ENCODE measurements at places on chromosomes 1 and 21.

DNA sequence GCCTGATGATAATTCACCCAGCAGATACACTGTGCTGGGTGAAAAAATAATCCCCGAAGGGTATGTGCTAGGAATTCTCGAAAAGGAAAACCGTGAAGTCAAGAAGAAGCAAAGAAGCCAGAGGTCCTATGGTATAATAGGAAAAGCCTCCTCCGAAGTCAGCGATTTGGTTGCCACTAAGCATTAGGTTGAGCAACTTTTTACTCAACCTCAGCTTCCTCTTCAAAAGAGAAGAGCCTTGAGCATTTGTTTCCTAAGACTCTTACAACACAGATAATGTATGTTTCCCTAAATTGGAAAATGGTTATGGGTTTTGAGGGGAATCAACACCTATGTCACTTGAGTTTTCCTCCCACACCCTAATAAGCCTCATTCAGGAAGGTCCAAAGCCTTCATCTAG lies 21.3 kb upstream of the MNDA start:
- no peak for DNase-seq

DNA sequence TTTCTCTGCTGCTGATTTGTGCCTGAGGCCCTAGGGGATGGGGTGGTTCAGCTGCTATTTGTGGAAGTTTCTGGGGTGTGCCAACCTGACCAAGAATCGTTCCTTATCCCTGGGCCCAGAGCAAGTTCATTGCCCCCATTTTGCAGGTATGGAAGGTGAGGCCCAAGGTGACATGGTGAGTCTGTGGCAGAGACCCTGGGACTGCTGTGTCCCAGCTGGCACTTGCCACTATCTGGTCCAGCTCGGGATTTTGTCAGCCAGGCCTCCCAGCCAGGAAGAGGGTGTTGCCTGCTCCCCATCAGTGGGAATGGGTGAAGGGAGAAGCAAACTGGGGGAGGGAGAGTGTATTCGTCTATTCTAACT lies 18.9 kb upstream of the LRP8 start:
- no peak for DNase-seq

- no peak for DNase-seq
Observed at GRCh38 chr21:19523746-19524145, 1120.2 kb upstream of the TMPRSS15 start.

GRCh38 chr1:234315091-234315541 lies 58.1 kb upstream of the COA6 start:
- no peak for DNase-seq

- DNase-seq = no peak
Observed at GRCh38 chr1:41333146-41333784, 28.0 kb upstream of the FOXO6 start.

- no peak for DNase-seq
Observed at GRCh38 chr1:18900303-18900841, 2.0 kb downstream of the ALDH4A1 start.

- no peak for DNase-seq
Observed at GRCh38 chr1:101382135-101382534, 145.3 kb downstream of the S1PR1 start.

DNA sequence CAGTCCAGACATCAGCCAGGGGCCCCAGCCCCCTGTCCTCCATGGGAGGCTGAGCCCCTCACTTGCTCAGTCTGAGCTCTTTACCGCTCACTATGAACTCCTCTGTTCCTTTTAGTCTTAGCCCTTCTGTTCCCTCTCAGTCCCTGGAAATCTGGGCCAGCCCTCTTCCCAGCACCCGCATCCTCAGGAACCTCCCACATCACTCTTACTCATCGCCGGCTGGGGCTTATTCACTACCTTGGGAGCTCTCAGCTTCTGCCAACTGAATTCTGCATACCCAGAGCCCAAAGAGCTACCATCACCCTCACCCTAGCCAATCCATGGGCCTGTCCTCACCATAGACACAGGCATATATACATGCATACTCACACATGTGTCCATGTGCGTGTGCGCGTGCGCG lies 11.5 kb downstream of the KNCN start:
- DNase-seq = no peak

GRCh38 chr1:169003864-169004516 lies 102.5 kb upstream of the ATP1B1 start:
- DNase-seq = no peak

DNA sequence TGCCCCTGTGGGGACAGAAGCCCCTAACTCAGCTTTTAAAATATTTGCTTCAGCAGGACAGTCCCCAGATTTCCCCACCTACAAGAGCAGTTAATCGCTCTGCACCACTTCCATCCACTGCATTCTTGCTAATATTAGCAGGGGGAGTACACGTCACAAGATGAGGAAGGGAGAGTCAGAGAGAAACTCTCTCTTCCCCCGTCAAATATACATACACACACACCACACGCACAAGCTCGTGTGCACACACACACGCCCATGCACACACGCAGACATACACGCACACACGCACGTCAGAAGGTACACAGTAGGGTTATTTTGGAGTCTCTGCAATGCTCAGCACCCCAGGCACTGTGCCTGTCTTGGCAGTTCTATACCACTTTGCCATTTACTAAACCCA lies 2.1 kb downstream of the CLCA1 start:
- DNase-seq = no peak

Data from activated T-helper 1 cell treated with anti-CD3 and anti-CD28 coated beads, Interleukin-2, amount 50 U/mL, for 16 hours (primary cell).